ENCODE measurements at places on chromosomes 5 and 9. TPM values are rescaled to one million over a fixed set of nuclear protein-coding genes. Genes with fewer than 3 reads are reported as not detected.

DNA sequence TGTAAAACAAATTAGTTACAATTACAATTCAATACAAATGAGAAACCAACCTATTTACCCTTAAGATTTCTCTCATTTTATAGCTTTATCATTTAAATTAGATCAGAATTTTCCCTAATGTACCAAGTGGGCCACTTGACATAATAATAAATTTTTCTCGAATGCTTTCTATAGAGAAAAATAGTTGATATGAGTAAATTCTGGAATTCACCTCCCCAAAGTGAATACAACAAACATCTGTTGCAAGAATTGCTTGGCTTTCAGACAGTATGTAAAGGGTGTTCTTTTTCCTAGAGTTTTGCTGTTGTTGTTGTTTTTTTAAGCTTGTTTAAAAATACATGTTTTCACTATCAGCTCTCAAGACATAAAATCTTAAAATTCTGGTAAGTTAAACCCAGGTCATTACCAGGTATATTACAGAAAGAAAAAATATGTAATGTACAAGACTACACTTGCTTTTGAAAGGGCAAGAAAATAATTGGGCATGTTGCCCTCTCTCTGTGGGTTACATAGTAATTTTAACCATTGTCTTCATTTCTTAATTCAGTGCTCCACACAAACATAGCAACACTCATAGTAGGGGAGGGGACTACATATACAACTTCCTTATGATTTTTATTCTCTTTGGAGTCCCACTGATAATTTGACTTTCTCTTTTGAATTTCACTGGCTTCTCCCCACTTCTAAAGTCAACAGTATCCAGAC is 200.6 kb downstream of the ARL15 start:
- no peak for DNase-seq

The LRRC70 gene
- total RNA-seq: 1.7 TPM

The FOXD4 gene
- 0.31 TPM for total RNA-seq

GRCh38 chr9:93669116-93669957 is 93.0 kb downstream of the PHF2 start:
- DNase-seq: no peak

The AHRR gene
- 1.8 TPM for total RNA-seq

DNA sequence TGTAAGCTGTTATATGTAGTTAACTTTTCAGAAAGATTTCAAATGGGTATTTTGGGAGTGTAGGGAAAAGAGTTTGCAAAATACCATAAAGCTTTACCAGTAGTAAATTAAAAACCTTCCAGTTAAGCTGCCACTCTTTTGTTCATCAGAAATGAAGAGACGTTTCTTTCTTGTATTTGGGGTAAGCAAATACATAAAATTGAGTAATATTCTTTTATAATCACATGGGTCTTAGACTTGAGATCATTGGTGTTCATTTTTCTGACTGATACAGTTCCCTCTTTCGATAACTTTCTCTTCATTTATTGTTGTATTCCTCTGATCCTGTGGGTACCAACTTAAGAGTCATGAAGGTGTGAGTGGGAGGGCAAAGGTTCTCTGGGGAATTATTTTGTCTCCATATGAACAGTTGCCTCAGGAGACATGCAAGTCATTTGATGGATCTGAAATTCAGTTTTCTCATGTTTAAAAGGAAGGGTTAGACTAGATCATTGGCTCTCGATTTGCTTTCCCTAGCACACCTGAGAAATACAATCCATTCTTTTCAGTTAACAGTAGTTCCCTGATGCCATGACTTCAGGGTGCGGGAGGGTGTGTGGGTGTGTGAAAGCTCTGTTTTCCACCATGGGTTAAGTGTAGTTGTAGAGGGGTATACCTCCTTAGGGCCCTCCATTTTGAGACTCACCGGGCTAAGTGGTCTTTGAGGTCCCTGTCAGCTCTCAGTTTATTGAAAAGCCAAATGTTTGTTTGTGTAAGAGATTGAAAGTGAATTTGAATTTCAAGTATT is 47.7 kb downstream of the CNTRL start:
- no peak for DNase-seq

DNA sequence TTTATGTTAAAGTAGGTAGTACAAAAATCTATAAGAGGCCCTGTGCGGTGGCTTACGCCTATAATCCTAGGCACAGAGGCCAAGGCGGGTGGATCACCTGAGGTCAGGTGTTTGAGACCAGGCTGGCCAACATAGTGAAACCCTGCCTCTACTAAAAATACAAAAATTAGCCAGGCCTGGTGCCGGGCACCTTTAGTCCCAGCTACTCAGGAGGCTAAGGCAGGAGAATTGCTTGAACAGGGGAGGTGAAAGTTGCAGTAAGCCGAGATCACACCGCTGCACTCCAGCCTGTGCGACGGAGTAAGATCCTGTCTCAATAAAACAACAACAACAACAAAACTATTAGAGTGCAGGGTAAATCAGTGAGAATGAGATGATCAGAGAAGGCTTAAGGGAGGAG is 634.5 kb downstream of the NR2F1-AS1 start:
- DNase-seq: no peak

GRCh38 chr5:132372127-132372526 is 2.6 kb downstream of the SLC22A5 start:
- no peak for DNase-seq

- DNase-seq: peak; percentile 92
Observed at GRCh38 chr9:25964239-25964638, 286.0 kb upstream of the TUSC1 start.

DNA sequence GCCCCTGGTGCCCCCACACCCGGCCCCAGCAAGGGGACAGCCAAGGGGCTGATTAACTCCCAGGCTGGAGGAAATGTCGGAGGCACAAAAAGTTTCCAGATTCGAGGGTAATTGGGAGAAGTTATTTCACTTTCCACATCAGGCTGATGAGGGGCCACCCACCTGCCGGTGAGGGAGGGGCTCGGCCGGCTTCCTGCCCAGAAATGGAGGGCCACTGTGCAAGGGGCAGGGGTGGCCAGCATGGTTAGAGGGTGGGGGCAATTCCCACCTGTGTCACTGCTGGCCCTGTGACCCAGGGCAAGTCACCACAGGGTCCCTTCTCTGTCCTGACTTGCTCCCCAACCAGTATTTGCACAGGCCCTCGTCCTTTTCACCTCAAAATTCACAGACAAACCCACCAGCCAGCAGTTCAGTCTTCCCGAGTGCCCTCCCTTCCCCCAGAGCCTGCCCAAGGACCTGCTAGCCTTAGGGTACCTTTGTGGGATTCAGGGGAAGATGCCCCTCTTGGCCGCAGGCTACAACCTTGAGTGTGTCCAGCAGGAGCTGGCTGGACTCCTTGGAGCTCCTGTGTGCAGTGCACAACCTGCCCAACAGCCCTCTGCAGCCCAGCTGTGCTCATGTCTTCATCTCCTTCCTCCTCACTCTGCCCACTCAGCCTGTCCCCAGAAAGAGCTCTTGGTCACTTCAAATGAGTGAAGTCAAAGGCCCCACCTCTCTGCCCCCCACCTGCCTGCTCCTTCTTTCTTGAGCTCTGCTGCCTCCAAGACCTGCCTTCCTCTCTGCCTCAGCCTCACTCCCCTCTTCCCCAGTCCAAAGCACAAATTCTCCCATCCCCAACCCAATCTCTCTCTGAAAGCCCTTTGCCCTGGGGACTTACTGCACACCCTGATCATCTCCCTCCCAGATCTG is 130.5 kb downstream of the BARX1 start:
- DNase-seq: no peak

GRCh38 chr9:34650816-34651215 is 1.2 kb upstream of the IL11RA start:
- DNase-seq: no peak

- no peak for DNase-seq
Observed at GRCh38 chr9:18726546-18726945, 252.6 kb downstream of the ADAMTSL1 start.

All from GM23338 (cell line).